ENCODE measurements at places on chromosomes 2 and 18. TPM values are rescaled to one million over a fixed set of nuclear protein-coding genes. Genes with fewer than 3 reads are reported as not detected.

The SNORC gene
- 4.0 TPM for total RNA-seq

The UPP2 gene
- total RNA-seq: not detected

The HOXD11 gene
- total RNA-seq: not detected

The AAMP gene
- 63.0 TPM for total RNA-seq

The NCKAP5 gene
- total RNA-seq: not detected

The REG1B gene
- not detected for total RNA-seq

The MEIS1 gene
- total RNA-seq: not detected

The OXER1 gene
- total RNA-seq: 1.9 TPM

The PFN4 gene
- total RNA-seq: 0.29 TPM

The TEX44 gene
- total RNA-seq: not detected

The HOXD13 gene
- total RNA-seq: not detected

The BUB1 gene
- 76.9 TPM for total RNA-seq

DNA sequence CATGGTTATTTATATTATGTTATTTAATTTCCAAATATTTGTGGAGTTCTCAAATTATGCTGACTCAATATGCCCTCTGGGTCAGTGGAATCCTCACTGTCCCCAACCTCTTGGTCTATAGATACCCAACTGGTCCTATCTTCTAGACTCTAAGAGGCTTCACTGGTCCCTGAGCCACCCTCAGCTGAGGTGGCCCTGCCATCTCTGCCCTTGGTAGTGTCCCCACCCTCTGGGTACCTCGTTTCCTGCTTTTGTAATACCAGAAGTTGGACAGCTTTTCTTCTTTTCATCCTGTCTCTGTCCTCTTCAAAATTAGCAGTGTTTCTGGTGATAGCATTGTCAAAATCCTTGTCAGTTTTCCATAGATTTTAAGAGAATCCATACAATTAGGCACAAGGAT lies 11.9 kb downstream of the ZSCAN30 start:
- no peak overlapping the region for H3K4me3 ChIP-seq
- H3K36me3 ChIP-seq: peaks cover 28% of the 10 kb centered on the region
- H3K27me3 ChIP-seq: no peaks in the 10 kb centered on the region
- no peak for DNase-seq
- H3K4me1 ChIP-seq: peaks cover 31% of the 10 kb centered on the region

- no peak for DNase-seq
- H3K4me1 ChIP-seq: peaks cover 9% of the 10 kb centered on the region
- no peak overlapping the region for H3K27ac ChIP-seq
- no peak overlapping the region for H3K4me3 ChIP-seq
- H3K27me3 ChIP-seq: no peaks in the 10 kb centered on the region
These were observed 69.3 kb downstream of the TTC27 start for GRCh38 chr2:32697156-32697555.

GRCh38 chr2:10909050-10909995 lies 2.4 kb upstream of the KCNF1 start:
- no peak for DNase-seq
- H3K4me1 ChIP-seq: peaks cover 6% of the 10 kb centered on the region
- peaks cover 38% of the 10 kb centered on the region for H3K27me3 ChIP-seq
- no peak overlapping the region for H3K4me3 ChIP-seq
- H3K36me3 ChIP-seq: no peaks in the 10 kb centered on the region

DNA sequence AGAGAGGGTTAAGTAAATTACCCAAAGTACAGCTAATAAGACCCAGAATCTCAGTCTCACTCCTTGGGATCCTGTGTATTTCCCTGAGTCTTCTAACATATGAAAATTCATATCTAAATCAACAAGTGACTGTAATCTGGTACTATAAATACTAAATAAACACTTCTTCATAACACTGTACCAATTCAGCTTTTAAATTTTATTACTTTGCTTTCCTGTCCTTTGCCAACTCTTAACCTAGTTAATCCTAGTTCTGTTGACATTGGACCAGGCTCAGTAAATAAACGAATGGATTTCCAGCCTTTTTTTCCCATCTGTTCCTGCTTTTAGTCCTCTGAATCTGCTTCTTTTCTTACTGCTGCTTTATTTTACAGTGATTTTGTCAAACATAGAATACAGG lies 13.8 kb downstream of the MRPL35 start:
- peaks cover 4% of the 10 kb centered on the region for H3K4me1 ChIP-seq
- DNase-seq: no peak
- H3K27me3 ChIP-seq: no peaks in the 10 kb centered on the region
- H3K4me3 ChIP-seq: no peak overlapping the region
- no peak overlapping the region for H3K27ac ChIP-seq

GRCh38 chr2:95354925-95355324 lies 47.6 kb upstream of the FAHD2A start:
- H3K4me3 ChIP-seq: no peak overlapping the region
- H3K27ac ChIP-seq: no peak overlapping the region
- DNase-seq: no peak
- H3K27me3 ChIP-seq: peaks cover under 1% of the 10 kb centered on the region

DNA sequence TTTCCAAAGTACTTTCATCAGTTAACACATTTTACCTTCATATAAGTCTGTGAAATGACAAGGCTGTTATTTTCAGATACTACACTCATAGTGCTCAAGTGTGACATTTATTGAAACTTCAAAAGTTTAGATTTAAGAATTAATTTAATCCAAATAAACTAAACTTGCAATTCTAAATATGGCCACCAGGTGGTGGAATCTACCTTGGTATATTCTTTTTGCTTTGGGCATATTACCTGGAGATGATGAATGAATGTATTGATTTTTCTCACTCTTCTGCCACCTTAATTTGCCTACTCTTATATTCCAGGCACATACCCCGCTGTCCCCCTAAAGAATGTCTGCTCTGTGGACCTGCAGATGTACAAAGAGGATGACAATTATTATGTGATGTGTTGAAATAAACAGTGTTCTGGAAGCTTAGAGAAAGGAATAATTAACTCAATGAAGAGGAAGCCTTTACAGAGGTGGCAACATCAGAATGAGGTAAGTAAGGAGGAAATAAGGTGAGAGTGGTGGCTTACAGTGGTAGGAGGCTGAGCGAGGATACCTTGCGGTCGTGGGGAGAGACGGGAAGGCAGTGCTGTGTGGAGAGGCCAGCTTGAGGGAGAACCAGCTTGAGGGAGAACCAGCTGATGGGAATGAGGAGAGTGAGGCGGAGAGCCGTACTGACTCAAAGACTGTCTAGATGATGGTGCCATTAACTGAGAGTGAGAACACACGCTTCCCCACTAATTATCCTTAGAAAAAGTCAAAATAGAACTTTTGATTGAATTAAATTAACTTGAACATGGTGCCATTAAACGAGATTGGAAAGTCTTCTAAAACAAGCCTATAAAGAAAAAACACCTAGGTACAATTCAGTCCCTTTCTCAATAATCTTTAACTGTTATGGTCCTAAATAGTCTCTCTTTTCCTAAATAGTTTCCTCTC lies 179.5 kb downstream of the CELF4 start:
- H3K4me3 ChIP-seq: no peak overlapping the region
- H3K27me3 ChIP-seq: peaks cover 12% of the 10 kb centered on the region
- H3K27ac ChIP-seq: no peak overlapping the region
- DNase-seq: peak; percentile 22
- no peaks in the 10 kb centered on the region for H3K36me3 ChIP-seq
- no peaks in the 10 kb centered on the region for H3K4me1 ChIP-seq

DNA sequence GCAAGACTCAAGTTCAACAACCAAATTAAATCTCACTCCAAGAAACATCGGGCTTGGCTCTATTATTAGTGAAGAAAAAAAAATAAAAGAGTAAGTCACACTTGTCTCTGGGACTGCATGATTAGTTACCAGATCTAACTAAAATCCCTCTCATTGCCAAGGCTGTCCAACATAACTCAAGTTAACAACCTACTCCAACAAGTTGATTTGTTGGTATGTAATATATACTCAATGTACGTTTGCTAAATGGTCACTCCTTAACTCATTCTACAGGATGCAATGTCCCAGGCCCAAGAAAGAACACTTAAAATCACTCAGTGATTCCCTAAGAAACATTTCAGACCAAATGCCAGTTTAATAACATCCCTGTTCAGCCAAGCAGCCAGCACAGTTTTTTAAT lies 95.1 kb downstream of the DYM start:
- no peak overlapping the region for H3K4me3 ChIP-seq
- no peaks in the 10 kb centered on the region for H3K27me3 ChIP-seq
- no peak overlapping the region for H3K27ac ChIP-seq
- peaks cover 1% of the 10 kb centered on the region for H3K36me3 ChIP-seq
- peaks cover 14% of the 10 kb centered on the region for H3K4me1 ChIP-seq
- no peak for DNase-seq

- peaks cover 1% of the 10 kb centered on the region for H3K36me3 ChIP-seq
- H3K4me1 ChIP-seq: no peaks in the 10 kb centered on the region
- no peak overlapping the region for H3K27ac ChIP-seq
- no peak overlapping the region for H3K4me3 ChIP-seq
- peaks cover 32% of the 10 kb centered on the region for H3K27me3 ChIP-seq
These were observed 305.5 kb upstream of the HDAC4 start for GRCh38 chr2:239706367-239706766.

- no peak overlapping the region for H3K4me3 ChIP-seq
- H3K27ac ChIP-seq: no peak overlapping the region
- no peaks in the 10 kb centered on the region for H3K27me3 ChIP-seq
- no peak for DNase-seq
These were observed 25.9 kb upstream of the SGPP2 start for GRCh38 chr2:222398446-222398885.

GRCh38 chr2:49105506-49105905 lies 48.8 kb downstream of the FSHR start:
- H3K27me3 ChIP-seq: no peaks in the 10 kb centered on the region
- H3K27ac ChIP-seq: no peak overlapping the region
- no peak for DNase-seq
- H3K4me1 ChIP-seq: no peaks in the 10 kb centered on the region
- H3K4me3 ChIP-seq: no peak overlapping the region

- H3K27ac ChIP-seq: no peak overlapping the region
- DNase-seq: no peak
- H3K27me3 ChIP-seq: no peaks in the 10 kb centered on the region
- H3K4me3 ChIP-seq: no peak overlapping the region
These were observed 963.6 kb downstream of the SOCS6 start for GRCh38 chr18:71252351-71252865.

DNA sequence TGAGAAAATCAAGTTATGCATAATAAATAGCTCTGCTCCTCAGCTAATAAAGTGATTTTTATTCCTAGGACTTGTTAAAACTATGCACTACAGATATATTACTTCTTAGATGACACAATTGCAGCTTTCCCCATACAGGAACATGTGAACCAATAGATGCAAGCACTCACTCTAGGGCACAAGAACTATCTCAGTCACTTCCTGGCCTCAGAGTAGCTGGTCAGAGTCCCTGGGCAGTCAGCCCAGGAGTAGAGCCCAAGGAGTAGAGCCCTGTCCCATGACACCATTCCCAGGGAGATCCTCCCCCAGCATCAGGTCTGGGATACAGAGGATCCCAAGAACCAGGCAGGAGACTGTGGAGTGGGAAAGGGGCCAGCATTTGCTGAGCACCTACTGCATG lies 2.7 kb downstream of the TNS1 start:
- no peaks in the 10 kb centered on the region for H3K36me3 ChIP-seq
- DNase-seq: no peak
- no peak overlapping the region for H3K27ac ChIP-seq
- H3K4me3 ChIP-seq: no peak overlapping the region

DNA sequence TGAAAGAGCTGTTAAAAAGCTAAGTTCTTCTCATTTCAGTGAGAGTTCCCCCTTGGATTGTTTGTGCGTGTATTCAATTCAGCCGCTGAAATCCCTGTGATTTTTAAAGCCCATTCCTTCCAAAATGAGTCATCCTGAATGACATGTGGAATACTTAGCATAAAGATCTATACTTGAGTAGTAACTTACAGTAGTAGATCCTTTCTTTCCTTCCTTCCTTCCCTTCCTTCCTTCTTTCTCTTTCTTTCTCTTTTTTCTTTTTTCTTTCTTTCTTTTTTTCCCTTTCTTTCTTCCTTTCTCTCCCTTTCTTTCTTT lies 18.2 kb upstream of the SOX11 start:
- no peaks in the 10 kb centered on the region for H3K4me1 ChIP-seq
- no peaks in the 10 kb centered on the region for H3K36me3 ChIP-seq

DNA sequence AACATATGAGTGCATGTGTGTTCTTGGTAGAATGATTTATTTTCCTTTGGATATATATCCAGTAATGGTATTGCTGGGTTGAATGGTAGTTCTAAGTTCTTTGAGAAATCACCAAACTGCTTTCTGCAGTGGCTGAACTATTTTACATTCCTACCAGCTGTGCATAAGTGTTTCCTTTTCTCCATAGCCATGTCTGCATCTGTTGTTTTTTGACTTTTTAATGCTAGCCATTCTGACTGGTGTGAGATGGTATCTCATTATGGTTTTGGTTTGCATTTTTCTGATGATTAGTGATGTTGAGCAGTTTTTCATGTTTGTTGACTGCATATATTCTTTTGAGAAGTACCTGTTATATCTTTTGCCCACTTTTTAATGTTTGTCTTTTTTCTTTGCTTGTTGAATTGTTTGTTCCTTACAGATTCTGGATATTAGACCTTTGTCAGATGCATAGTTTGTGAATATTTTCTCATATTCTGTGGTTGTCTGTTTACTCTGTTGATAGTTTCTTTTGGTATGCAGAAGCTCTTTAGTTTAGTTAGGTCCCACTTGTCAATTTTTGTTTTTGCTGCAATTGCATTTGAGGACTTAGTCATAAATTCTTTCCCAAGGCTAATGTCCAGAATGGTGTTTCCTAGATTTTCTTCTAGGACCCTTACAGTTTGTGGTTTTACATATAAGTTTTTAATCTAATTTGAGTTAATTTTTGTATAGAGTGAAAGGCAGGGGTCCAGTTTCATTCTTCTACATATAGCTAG lies 17.6 kb upstream of the KCNE4 start:
- H3K27me3 ChIP-seq: no peaks in the 10 kb centered on the region
- no peaks in the 10 kb centered on the region for H3K4me1 ChIP-seq
- no peak for DNase-seq
- no peak overlapping the region for H3K4me3 ChIP-seq
- H3K36me3 ChIP-seq: no peaks in the 10 kb centered on the region

DNA sequence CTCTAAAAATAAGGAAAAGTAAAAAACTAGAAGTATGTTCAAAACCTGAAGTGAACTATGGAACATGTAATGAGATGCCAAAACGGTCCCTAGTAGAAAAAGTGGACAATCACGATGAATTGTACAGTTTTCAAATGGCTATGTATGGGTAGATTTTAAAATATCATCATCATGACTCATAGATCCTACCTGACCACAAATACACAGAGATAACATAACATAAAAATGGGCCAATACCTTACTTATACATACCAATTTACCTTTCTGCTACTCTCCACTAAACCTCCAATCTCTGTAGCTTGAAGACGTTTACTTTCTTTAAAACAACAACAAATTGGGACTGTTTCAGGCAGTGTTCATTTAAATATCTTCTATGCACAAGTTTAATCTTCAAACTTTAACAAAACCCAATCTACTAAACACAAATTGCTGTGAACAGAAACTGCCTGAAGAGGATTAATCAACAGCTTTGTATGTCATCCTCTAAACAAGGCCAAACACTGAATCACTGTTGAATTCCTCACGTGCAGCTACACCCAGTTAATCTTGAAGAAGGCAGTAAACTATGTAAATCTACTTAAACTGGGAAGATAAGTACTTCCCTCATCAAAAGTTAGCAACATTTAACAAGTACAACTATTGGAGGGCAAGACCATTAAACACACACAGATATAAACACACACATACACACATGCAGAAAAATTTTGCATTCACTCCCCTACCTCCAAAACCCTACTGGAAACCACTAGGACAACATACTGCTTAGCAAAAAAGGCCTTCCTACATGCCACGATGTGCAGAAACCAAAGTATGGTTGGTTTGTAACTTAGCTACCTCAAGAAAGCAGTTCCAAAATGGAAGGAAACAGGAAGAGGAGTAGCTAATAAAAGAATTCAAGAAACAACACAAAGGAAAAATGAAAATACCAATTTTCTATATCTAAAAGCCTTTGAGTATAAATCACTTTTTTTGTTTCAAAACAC lies 90.3 kb downstream of the RBMS1 start:
- peak overlapping the region; percentile 80 for H3K27ac ChIP-seq
- H3K36me3 ChIP-seq: peaks cover 2% of the 10 kb centered on the region
- H3K4me3 ChIP-seq: peak overlapping the region; percentile 86

Measured in activated T-cell treated with anti-CD3 and anti-CD28 coated beads, Interleukin-2, amount 50 U/mL, for 72 hours (primary cell).